Bronchial epithelial cell (primary cell): ENCODE measurements at places on chromosomes 6 and 20. TPM values are rescaled to one million over a fixed set of nuclear protein-coding genes. Genes with fewer than 3 reads are reported as not detected.
A peak's percentile ranks its signal among the peaks of the same experiment; 100 is the strongest.

GRCh38 chr6:142372348-142372747, 70.5 kb downstream of the ADGRG6 start:
- peak; percentile 93 for DNase-seq

DNA sequence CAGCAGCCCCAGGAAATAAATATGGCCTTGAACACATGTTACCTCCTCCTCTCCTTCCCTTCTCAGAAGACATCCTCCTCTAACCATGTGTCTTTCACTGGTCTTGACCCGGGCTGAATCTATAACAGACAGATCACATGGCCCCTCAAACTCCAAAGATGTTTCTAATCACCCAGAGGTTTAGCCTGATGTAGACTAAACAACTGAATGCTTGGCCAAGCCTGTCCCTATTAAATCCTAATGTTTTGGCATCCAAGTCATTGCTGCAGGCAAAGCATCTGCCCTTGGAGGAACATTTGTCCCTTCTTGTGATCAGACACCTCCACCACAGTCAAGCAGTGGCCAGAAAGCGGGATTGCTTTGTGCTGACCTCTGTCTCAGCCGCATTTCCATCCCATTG, 65.5 kb downstream of the ANKRD60 start:
- DNase-seq: no peak

DNA sequence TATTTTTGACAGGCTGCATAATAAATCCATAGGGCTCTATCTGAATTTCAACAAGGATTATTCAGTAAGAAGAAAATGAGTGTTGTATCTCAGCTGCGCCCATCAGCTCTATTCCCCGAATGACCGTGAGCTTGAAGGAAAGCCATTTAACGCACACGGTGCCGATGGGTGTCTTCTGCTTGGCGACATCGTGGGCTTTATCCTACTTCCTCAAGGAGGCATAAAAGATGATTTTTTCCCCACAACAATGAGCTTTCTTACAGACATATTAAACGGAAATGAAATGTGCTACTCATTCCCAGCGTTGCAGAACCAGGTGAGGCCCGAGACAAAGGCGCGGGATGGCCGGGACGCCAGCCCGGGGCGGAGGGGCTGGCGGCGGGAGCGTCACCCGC, 710 bp downstream of the DYNLT1 start:
- DNase-seq: no peak

- DNase-seq: no peak
Measured at GRCh38 chr20:43923322-43923721, 8.7 kb downstream of the TOX2 start.

The PRICKLE4 gene
- 0.53 and 0.90 TPM in 2 replicates for total RNA-seq
